ENCODE measurements at places on chromosomes 5 and 9.

DNA sequence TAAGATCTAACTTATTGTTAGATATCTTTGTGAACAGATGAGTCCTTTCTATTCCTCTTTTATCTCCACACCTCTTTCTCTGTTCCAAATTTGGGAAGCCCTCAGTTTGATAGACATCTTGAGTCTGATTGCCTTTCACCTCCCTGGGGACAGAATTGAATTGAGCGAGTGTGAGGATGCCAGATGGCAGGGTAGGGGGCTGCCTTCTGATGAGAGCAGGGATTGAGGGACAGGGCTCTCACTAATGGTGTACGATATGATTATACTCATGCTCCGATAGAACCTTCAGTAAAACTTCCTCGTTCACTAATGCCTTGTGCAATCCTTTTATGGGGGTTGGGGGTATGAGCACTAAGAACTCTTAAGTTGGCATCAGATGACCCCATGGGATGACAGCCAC is 172.1 kb upstream of the DAP start:
- DNase-seq, result no peak

- no peak for DNase-seq
Observed at GRCh38 chr5:12413585-12413984, 509.3 kb upstream of the CTNND2 start.

DNA sequence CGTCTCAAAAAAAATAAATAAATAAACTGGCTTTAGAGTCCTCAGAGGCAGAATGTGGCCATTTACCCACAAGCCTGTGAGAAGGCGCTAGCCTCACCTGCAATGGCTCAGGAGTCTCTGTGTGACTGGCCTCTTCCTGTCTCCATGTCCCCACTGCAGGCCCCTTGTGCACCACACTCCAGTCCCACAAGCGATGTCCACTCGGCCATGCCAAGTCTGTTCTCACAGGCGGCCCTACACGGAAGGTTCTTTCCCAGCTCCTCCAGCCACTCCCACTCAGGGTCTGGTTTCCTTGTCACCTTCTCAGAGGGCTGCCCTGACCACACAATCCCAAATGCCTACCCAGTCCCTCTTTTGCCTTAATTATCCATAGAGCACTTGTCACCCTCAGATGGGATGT is 38.2 kb downstream of the POLR1E start:
- no peak for DNase-seq

- DNase-seq, result no peak
Observed at GRCh38 chr5:8138884-8139283, 269.9 kb downstream of the MTRR start.

DNA sequence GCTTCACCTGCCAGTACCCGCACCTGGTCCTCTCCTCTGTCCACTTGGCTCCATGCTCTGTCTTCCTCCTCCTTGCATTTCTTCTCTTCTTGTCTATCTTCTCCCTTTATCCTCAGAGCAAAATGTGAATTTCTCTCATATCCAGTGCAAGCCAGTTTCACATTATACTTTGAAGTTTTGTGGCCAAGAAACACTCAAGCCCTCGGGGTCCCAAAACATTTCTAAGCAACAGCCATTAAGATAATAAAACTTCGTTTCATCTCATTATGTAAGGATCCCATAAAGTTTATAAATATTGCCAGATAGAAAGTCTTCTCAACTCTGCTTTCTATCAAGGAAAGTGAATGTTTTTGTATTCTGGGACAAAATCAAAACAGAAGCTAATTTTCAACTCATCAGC is 178.8 kb downstream of the SNX18 start:
- DNase-seq, result no peak

GRCh38 chr9:113129884-113130283 is 20.9 kb upstream of the SLC31A2 start:
- DNase-seq, result no peak

DNA sequence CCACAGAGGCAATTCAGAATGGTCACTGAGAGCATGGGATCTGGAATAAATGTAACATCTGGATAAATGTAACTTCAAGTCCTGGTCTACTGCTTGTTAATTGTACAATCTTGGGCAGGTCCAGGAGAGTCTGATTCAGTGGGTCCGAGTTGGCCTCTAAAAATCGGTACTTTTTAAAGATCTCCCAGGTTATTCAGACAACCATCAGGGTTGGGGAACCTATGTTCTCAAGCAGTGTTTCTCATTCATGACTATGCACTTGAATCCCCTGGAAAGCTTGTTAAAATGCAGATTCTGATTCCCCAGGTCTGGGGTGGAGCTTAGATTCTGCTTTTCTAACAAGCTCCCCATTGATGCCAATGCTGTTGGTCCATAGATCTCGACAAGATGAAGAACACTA is 14.8 kb downstream of the ANXA1 start:
- DNase-seq, result no peak

- no peak for DNase-seq
Observed at GRCh38 chr5:104734046-104734445, 1171.5 kb upstream of the NUDT12 start.

DNA sequence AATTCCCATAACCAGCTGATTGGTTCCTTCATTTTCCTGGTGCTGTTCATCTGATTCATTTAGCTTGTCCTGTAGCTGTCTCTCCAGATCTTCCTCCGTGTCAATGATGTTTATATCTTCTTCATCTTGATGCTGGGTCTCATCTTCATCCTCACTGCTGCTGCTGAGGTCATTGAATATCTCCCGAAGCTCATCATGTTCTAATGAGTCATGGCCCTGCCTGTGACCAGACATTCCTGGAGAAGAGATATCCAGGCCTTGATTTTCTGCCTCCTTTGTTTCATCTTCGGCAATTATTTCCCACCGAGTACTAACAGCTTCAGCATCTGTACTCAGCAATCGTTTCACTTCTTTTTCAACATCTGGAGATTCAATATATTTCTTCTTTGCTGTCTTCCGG is 1.4 kb downstream of the TAF7 start:
- DNase-seq, result no peak

DNA sequence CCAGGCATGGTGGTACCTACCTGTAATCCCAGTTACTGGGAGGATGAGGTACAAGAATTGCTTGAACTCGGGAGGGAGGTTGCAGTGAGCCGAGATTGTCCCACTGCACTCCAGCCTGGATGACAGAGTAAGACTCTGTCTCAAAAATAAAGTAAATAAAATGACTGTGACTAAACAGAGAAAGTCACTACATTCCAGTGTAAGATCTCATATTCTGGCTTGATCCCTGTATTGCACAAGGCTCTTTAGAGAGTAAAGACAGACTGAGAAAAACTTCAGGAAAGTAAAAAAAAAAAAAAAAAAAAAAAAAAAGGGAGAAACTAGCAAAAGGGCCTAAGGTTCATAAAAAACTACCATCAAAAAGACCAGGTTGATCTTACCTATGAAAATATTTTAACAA is 106.6 kb upstream of the PJA2 start:
- no peak for DNase-seq

DNA sequence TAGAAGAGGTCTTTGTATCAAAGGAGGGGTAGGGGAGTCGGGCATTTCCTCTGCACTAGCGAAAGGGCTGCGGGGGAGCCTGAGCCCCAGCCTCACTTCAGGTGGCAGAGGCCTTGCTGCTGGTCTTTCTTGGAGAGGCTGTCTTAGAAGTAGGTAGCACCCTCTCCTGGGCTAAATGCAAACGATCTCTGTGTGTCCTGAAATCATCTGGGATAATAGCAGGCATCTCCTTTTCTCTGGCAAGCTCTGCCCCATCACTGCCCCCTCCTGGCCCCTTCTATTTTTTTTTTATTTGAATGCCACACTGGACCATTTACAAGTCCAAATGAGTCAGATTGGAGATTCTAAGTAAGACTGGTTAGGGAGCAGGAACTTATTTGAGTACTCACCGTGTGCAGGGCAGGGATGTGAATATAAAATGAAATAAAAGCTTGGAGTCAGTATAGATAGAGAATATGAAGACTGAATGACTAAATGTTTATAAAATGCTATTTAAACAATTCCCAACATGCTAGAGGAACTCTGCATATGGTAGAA is 137.1 kb downstream of the FGF1 start:
- DNase-seq, result no peak

DNA sequence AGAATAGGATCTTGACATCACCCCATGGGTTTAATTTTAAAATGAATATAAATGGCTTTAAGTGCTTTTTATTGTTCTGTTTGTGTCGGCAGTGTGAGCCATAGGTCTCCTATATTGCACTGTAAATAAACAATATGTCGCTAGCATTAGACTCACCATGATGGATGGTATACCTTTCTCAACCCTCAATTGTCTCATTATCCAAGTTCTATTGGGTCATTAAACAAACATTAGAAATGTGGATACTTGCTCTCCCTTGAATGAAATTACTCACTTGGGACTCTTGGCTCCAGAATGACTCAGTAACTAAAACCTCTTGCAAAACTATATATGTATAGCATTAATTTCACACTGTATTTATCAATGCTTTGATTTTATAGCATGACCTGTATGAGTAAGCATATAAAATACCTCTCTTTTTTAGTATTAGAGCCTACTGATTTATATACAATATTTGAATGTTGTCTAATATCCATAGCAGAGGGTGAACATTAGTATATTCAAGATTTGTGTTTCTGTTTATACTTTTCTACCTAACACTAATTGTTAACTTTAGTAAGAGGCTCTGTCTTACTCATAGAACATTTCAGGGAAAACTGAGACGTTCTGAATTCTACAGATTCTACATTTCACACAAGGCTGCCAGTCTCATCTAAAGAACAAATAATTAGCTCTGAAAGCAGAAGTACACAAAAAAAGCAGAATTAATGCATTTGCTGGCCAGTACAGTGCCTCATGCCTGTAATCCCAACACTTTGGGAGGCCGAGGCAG is 303.8 kb upstream of the PRR16 start:
- DNase-seq, result no peak

- DNase-seq, result no peak
Observed at GRCh38 chr5:178502401-178503100, 87.6 kb downstream of the COL23A1 start.

- DNase-seq, result no peak
Observed at GRCh38 chr9:113533335-113534225, 70.1 kb downstream of the RGS3 start.

GRCh38 chr9:133717113-133718031 is 20.8 kb downstream of the SARDH start:
- no peak for DNase-seq

DNA sequence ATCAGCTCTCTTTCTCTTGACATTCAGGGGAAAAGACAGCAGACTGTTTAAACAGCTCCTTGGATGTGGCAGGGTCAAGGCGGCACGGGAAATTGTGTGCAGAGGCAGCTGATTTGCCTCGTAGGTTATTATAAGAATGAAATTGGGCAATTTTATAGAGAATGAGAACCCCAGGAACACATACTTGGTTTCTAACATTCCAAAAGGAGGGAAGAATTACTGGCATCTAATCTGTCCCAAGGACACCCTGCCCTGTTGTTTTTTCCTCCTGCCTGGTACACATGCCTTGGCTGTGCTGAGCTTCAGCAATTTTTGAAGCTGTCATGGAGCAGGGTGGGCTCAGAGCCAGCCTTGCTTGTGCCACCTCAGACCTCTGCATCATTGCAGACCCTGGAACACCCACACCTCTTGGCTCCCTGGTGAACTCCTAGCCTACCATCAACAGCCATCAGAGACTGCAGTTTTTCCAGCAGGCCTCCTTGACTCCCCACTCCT is 143.6 kb downstream of the BOD1 start:
- DNase-seq, result no peak

DNA sequence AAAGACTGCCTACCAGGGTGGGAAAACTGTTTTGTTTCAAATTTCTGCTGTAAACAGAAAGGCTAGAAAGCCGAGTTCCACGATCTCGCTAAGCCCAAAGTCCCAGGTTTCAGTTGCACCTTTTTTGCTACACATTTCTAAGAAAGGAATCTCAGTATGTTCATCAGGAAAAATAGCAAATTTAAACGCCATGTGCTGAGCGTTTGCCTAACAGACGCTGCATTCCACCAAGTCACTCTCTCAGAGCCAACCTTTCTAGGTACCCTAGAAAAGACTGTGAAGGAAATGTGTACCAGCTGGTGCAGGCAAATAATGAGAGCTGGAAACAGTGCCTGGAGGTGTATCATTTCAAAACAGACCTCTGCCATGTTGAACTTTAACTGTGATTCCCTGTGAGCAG is 71.8 kb downstream of the FRMD3 start:
- DNase-seq, result no peak

- no peak for DNase-seq
Observed at GRCh38 chr5:9025942-9026341, 519.9 kb downstream of the SEMA5A start.

GRCh38 chr9:70979966-70980365 is 141.5 kb downstream of the TRPM3 start:
- DNase-seq, result no peak

GRCh38 chr5:141040771-141041426 is 10.3 kb upstream of the PCDHB1 start:
- DNase-seq, result peak; percentile 59

- no peak for DNase-seq
Observed at GRCh38 chr9:28781481-28781880, 1208.2 kb upstream of the C9orf72 start.

DNA sequence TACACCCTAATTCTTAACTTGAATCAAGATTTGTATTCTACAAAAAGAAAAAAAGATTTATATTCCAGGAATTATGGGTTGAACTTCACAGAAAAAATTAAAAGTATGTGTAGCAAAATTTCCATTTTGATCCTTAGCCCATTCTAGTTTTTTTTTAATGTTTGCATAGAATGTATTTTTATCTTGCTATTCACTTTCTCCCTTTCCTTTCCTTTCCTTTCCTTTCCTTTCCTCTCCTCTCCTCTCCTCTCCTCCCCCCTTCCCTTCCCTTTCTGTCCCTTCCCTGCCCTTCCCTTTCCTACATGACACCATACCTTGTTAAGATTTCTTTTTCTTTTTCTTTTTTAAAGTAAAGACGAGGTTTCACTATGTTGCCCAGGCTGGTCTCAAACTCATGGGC is 542.5 kb upstream of the PTGER4 start:
- no peak for DNase-seq

DNA sequence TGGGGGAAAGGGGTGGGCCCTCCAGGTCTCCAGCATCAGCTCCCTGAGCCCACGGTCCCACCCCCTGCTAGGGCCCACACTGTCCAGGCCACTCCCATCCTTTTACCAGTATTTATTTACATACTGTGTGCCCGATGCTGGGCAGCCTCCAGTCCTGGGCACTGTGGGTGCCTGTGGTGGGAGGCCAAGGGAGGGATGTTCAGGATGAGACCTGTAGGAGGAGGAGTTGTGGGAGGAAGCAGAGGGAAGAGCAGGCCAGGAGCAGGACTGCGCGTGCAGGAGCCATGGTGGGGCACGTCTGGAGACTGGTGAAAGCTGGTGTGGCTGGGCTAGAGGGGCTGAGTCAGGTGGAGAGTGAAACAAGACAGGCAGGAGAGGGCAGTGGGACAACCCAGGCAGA is 267.4 kb downstream of the HSPA4 start:
- DNase-seq, result no peak

- no peak for DNase-seq
Observed at GRCh38 chr9:94445863-94446262, 109.0 kb upstream of the PCAT7 start.

DNA sequence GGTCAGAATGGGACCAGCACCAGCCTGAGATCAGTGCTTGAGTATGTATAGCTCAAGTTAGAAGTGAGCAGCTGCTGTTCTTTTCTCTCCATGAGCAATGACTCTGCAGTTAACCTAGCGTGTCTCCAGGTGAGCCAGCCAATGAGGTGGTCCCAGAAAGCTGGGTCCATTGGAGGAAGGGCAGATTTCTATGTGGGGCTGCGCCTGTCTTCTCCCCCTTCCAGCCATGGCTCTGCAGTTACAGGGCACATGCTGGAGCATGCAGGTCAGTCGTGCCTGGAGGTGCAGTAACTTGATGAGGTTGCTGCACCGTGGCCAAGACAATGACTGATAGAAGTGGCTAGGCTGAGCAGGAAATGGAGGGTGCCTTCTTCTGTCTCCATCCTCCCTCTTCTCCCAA is 29.6 kb upstream of the CXCL14 start:
- no peak for DNase-seq
